GOT3 (cell line): ENCODE measurements at places on chromosomes 7 and 10.

DNA sequence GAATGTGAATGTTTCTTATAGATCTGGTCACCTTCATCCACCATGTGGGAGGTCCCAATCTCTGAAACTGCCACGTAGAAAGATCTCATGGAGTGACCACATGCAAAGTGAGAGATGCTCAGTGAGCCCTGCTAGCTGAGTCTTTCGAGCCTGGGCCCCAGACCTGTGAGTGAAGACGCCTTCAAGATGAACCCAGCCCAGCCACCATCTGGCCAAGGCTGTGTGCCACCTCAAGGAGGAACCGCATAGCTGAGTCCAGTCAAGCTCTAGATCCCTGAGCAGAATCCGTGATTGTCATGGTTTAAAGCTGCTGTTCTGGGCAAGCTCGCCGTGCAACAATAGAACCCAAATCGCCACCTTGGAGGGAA is 20.2 kb upstream of the PPIF start:
- no peak for DNase-seq

DNA sequence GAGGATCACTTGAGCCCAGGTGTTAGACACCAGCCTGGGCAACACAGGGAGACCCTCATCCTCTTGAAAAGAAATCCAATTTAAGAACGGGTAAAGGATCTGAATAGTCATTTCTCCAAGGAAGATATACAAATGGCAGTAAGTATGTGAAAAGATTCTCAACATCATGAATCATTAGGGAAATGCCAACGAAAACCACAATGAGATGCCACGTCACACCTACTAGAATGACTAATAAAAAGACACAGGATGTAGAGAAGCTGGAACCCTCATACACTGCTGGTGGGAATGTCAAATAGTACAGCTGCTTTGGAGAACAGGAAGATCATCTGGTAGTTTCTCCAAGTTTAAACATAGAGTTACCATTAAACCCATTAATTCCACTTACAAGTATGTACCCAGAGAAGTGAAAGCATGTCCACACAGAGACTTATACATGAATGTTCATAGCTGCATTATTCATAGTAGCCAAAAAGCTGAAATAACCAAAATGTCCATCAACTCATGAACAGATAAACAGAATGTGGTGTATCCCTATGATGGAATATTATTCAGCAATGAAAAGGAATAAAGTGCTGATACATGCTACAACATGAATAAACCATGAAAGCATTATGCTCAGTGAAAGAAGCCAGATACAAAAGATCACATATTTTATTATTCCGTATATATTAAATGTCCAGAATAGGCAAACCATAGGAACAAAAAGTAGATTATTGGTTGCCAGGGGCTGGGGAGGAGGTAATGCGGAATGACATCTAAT is 13.1 kb upstream of the ZMIZ2 start:
- no peak for DNase-seq

DNA sequence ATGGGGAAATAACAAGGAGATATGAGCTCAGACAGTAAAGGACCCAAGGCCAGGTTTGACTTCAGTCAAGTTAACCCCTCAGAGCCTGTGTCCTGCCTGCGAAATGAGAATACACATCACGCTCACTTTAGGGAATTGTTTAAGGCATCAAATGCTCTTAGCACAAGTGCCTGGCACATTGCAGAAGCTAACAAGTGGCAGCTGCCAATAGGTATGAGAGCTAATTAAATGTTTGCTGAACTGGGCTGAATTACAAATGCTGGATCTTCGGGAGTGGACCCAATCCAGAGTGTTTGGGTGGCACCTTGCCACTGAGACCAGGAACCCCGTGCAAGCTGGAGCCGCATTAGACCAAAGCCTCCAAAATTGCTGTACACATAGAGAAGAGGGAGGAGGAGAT is 136.8 kb downstream of the C10orf90 start:
- no peak for DNase-seq

GRCh38 chr7:85685901-85686300 is 499.0 kb upstream of the SEMA3D start:
- DNase-seq, result no peak

GRCh38 chr10:29615195-29615594 is 19.6 kb downstream of the SVIL start:
- no peak for DNase-seq
